ENCODE measurements at places on chromosomes 1 and 21. TPM values are rescaled to one million over a fixed set of nuclear protein-coding genes. Genes with fewer than 3 reads are reported as not detected.
A peak's percentile ranks its signal among the peaks of the same experiment; 100 is the strongest.

Gene C1orf87
- not detected for total RNA-seq

Gene ETNK2
- 22.7 TPM for total RNA-seq

Gene CYP4Z1
- total RNA-seq = not detected

DNA sequence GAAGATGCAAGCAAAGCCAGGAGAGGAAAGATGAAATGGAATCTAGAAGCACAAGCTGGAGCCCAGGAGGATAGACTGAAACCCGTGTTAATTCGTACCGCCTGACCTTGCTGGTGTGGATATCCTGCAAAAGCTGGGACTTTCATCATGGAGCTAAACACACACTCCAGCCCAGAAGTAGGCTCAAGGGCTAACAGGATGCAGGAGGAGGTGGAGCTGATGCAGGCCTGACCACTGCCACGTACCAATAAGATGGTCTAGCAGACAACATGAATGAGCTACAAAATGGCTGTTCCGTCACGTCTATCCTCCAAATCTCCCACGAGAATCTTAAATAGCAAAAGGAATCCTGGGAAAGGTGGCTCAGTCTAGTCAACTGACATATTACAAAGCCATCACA lies 270.3 kb downstream of the SDCCAG8 start:
- DNase-seq = peak; percentile 20

DNA sequence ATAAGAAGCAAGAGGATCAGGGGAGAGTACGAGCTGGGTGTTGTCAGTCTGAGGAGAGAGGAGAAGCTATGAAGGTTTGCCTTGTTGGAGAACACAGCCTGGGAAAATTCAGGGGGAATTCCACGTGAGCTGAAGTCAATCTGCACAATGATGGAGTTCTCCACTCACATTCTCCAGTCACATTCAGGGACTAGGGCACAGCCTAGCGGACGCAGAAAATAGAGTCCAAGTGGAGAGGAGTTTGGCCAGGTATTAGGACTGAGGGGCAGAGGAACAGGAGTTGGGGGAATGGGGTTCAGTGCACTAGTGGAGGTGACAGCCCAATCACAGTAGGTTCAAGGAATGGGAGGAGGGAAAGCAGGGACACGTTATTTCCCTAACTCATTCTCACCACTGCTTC lies 124.0 kb downstream of the KCNH1 start:
- peak; percentile 70 for DNase-seq

Gene EXO1
- total RNA-seq = 38.6 TPM

Gene COL6A1
- 10.1 TPM for total RNA-seq

GRCh38 chr1:234602334-234603220 lies 7.4 kb downstream of the IRF2BP2 start:
- DNase-seq = peak; percentile 77

Gene INAVA
- total RNA-seq = not detected

Gene CSRP1
- 67.0 TPM for total RNA-seq

All from SK-MEL-5 (cell line).